Naive B cell (primary cell): ENCODE measurements at places on chromosomes 5 and 9. TPM values are rescaled to one million over a fixed set of nuclear protein-coding genes. Genes with fewer than 3 reads are reported as not detected.

The FOXD1 gene
- polyA plus RNA-seq: not detected

DNA sequence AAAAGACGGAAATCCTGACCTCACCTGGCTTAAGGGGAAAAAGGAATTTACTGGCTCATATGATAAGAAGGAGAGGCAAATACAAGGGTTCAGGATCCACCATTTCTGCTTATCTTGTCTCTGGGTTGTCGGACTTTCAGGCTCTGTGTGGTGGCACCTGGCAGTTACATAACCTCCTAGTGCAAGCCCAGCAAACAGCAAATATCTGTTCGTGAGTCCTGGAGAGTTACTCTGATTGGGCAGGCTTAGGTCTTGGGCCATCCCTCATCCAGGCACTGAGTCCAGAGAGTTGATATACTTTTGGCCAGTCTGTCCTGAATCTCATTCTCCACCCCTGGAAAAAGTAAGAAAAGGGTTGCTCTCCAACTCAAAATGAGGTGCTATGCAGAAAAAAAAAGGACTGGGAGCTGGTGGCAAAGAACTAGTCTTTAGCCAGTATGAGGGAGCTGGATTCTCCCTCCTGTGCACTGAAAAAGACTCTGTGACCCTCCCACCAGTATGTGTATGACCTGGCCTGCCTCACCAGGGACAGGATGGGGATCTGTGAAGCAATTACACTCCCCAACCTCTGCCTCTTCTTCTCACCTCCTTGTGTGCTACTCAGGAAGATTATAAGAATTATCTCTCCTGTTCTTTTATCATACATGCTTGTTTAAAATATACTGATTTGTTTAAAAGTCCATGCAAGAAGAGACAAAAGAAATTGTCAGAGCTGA, 282.9 kb downstream of the ARHGAP26 start:
- H3K27ac ChIP-seq: peak overlapping the region; percentile 5
- DNase-seq: no peak
- no peaks in the 10 kb centered on the region for H3K27me3 ChIP-seq

GRCh38 chr5:58149345-58149744, 310.5 kb downstream of the PLK2 start:
- no peaks in the 10 kb centered on the region for H3K4me1 ChIP-seq
- DNase-seq: no peak
- H3K27me3 ChIP-seq: no peaks in the 10 kb centered on the region
- H3K36me3 ChIP-seq: no peaks in the 10 kb centered on the region

DNA sequence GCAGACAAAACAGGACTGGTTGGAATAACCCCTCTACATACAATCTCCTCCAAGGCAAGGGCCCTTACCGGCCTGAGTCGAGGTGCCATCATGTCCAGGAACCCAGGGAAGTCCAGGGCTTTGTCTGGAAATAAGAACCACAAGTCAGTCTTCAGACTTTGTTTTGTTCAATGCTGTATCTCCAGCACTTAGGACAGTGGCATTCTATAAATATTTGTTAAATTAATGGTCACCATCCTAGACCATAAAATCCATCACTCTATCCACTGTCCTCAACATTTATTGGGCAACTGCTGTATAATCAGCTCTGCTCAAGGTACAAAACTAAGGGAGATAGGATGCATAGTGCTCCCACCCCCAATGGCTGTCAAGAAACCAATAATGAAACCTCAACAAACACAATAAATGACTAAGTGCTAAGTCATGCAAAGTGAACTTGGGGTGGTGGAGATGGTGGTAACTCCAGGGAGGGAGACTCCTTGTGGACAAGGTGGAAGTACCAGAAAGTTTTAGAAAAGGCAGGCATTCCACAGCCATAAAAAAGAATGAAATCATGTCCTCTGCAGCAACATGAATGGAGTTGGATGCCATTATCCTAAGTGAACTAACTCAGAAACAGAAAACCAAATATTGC, 5.0 kb downstream of the RELL2 start:
- H3K27me3 ChIP-seq: no peaks in the 10 kb centered on the region
- no peak overlapping the region for H3K4me3 ChIP-seq
- peaks cover 7% of the 10 kb centered on the region for H3K4me1 ChIP-seq
- H3K36me3 ChIP-seq: peaks cover 20% of the 10 kb centered on the region

- peaks cover 6% of the 10 kb centered on the region for H3K4me1 ChIP-seq
- H3K27ac ChIP-seq: no peak overlapping the region
- peaks cover 22% of the 10 kb centered on the region for H3K27me3 ChIP-seq
- H3K36me3 ChIP-seq: no peaks in the 10 kb centered on the region
- DNase-seq: no peak
- H3K4me3 ChIP-seq: peak overlapping the region; percentile 73
These were observed 60.3 kb downstream of the TENT4A start for GRCh38 chr5:6773342-6774035.
